ENCODE measurements at places on chromosomes 13 and 19.

DNA sequence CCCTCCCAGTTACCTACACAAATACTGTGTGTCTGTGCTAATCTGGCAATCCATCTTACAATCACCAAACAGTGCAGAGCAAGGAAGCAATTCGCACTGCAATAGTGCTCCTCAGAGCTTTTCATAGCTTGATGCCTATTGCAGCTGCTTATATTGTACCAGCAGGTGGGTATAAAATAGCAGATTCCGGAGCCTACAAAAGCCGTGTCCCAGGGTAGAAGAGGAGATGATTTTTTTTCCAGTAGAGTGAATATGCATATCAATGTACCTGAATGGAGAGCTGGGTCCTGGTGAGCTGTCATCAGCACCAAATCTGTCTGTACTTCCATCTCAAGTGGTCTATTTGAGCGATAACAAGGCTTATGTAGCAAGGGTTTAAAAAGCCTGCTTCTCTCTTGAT is 668.4 kb downstream of the DIAPH3 start:
- DNase-seq, result no peak

DNA sequence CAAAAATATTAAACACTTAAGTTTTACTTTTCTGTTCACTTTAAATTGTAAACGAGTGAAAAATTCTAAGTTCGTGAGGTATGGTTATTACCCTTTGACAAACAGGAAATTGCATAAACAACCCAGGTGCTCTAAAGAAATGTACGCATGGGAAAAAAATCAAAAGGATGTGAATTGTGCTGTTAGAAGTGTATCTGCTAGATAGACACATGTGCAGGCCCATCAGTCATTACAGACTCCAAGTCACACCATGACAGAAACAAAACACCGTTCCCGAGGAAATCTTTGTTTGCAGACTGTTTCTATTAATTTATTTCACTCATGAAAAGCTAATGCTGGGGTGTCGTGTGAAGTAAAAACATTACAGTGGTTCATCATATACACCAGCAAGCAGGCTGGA is 17.0 kb upstream of the DOCK9 start:
- no peak for DNase-seq

DNA sequence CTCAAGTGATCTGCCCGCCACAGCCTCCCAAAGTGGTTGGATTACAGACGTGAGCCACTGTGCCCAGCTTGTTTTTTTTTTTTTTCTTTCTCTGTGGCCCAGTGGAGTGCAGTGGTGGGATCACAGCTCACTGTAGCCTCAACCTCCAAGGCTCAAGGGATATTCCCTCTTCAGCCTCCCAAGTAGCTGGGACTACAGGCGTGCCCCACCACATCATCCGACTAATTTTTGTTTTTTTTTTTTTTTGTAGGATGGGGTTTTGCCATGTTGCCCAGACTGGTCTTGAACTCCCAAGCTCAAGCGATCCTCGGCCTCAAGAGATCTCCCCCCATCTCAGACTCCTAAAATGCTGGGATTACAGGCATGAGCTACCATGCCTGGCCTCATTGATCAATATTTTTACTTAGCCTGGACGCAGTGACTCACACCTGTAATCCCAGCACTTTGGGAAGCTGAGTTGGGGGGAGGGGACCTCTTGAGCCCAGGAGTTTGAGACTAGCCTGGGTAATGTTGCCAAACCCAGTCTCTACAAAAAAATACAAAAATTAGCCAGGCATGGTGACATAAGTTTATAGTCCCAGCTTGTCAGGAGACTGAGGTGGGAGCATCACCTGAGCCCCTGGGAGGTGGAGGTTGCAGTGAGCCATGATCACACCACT is 1.7 kb downstream of the SAE1 start:
- no peak for DNase-seq

DNA sequence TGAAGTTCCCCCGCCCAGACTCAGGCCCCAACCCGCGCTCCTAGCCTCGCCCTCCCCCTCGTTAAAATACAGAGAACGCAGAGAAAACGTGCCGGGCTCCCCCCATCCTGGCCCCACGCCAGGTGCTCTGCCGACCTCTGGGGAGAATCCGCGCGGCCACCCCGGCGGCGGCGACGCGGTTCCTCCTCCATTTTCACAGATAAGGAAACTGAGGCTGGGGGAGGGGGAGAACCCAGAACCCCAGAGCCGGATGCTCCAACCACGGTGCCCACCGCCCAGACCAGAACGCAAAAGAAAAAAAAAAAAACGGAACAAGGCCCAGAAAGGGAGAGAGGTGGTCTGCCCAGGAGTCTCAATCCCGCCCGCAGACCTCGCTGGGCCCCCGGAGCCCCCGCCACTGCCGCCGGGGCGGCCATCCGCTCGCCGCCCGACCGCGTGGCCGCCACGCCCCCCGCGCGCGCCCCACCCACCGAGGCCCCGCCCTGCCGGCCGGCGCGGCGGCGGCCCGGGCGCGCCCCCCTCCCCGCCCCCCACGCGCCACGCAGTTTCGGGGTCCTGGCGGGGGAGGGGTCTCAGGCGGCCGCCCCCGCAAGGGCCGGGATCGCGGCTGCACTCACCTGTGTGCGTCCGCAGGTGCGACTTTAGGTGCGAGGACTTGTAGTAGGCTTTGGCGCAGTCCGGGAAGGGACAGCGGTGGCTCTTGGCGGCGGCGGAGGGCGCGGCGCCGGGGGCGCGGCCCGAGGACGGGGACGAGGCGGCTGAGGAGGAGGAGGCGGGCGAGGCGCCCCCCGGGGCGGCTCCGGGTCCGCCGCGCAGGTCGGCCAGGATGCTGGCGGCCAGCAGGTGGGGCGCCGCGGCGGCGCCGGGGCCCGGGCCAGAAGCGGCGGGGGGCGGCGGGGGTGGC is 703 bp downstream of the KLF16 start:
- DNase-seq, result no peak

DNA sequence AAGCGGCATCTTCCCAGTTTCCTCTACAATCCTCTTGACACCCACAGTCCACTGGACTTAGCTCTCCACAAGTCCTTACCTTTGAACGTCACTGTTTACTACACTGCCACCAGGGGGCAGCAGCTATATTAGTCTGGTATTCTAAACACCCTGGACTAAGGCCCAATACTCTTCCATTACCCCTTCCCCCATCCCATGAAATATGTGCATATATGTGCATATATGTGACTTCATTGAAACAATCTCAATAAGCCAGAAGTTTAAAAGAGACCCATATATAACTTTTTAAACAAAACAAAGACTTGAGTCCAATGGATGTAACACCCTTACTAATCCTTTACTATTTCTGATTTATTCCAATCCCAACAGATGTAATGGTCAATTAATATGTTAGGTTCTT is 15.5 kb downstream of the GGACT start:
- DNase-seq, result peak; percentile 56

DNA sequence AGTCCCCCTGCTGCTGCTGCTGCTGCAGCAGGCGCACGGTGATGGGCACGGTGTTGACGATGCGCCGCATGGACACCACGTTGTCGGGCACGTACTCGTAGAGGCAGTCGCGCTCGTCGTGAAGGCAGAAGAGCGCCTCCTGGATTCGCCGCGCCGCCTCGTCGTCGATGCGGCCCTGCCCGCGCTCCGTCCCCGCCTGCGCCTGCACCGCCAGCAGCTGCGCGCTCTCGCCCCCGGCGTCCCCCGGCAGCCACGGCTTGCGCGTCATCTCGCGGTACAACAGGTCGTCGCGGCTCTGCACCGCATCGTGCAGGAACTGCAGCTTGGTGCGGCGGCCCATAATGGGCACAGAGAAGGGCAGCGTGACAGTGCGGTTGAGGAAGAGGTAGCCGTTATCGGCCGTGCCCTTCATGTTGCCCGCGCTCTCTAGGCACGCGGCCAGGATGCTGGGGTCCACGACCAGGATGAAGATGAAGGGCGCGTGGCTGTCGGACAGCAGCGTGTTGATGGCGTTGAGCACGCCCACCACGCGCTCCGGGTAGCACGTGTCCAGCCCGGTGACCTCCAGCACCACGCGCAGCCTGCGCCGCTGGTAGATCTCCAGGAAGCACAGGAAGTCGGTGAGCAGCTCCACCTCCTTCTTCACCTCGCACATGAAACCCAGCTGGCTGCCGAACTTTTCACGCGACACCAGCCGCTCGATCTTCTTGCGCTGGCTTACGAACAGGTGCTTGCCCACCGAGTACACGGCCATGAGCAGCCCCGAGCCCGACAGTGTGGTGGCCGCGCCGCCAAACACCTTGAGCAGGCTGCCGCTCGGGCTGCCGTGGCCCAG is 8.1 kb downstream of the NKPD1 start:
- DNase-seq, result no peak

GRCh38 chr19:35673121-35673804 is 6.9 kb downstream of the UPK1A start:
- DNase-seq, result no peak

DNA sequence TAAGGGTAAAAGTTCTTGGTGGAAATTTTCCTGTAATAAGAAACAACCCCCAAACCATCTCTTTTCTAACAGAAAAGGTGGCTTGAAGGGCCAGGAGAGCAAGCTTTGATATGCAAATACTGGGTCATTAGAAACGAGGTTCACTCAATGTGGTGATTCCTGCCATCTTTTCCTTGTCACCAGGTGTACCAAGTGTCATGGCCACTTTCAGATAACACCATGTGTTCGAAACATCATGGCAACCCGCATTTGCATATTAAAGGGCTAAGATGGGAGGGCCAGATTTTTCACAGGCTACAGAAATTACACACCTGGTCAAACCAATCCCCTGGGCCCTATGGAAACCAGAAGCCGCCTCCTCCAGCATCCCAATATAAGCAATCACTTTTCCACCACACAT is 15.3 kb downstream of the LGALS16 start:
- no peak for DNase-seq

GRCh38 chr13:80450386-80450785 is 109.5 kb upstream of the SPRY2 start:
- no peak for DNase-seq

GRCh38 chr13:42272115-42272803 is at the start of gene AKAP11:
TSS of gene AKAP11 (plus strand) at chr13:42272152. CDS start at chr13:42286349, 14,197 bp downstream.
- DNase-seq, result peak; percentile 27

DNA sequence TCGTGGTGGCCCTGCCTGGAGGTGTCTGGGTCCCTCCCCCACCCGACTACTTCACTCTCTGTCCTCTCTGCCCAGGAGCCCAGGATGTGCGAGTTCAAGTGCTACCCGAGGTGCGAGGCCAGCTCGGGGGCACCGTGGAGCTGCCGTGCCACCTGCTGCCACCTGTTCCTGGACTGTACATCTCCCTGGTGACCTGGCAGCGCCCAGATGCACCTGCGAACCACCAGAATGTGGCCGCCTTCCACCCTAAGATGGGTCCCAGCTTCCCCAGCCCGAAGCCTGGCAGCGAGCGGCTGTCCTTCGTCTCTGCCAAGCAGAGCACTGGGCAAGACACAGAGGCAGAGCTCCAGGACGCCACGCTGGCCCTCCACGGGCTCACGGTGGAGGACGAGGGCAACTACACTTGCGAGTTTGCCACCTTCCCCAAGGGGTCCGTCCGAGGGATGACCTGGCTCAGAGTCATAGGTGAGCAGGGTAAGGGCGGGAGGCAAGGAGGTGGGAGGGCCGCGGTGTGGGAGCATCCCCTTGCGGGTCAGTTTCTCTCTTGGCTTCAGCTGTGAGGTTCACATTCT is 19.2 kb downstream of the NECTIN2 start:
- no peak for DNase-seq

DNA sequence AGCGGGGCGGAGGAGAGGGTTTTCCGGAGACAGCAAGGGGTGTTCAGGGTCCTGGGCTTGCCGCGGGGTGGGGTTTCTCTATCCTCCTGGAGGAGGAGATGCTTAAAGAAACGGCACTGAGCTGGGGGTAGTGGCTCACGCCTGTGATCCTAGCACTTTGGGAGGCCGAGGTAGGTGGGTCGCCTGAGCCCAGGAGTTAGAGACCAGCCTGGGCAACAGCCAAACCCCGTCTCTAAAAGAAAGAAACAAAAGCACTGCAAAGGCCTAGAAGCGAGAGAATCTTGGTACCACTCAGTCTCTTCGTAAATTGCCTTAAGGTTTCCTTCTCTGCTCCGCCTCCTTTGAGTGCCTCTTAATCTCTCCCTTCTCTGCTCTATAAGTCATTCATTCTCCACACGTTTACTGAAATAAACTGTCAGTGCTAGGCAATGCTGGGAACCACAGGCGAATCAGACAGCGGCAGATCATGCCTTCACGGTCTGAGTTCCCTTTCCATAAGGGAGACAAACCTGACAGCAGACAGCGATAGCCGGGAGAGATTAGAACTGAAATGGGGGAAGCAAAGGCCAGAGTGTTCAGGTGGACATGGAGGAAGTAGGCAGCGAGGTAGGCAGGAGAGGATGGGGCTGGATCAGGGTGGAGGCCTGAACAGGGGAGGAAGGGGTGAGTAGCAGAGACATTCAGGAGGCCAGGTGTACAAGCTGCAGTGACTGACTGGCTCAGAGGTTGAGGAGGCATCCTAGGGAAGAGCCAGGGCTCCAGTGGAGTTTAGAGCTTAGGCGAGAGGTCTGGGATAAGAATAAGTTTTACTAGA is 580 bp downstream of the EIF3K start:
- DNase-seq, result no peak

DNA sequence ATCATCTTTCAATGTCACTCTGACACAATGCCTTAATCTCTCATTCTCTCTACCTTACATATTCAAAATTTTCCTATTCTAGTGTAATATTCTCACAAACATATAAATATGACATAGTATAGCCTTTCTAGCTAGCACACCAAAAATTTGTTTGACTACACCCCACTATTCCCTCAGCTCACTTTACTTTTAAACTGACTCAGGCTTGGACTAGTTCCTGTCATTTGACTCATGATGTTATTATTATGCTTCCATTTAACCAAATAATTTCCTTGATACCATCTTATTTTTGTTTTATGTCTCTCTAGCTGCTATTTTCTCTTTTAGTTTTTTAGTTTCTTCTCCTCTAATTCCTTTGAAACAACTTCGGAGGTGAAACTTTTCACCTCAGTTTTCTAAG is 1745.6 kb upstream of the PCDH20 start:
- no peak for DNase-seq

DNA sequence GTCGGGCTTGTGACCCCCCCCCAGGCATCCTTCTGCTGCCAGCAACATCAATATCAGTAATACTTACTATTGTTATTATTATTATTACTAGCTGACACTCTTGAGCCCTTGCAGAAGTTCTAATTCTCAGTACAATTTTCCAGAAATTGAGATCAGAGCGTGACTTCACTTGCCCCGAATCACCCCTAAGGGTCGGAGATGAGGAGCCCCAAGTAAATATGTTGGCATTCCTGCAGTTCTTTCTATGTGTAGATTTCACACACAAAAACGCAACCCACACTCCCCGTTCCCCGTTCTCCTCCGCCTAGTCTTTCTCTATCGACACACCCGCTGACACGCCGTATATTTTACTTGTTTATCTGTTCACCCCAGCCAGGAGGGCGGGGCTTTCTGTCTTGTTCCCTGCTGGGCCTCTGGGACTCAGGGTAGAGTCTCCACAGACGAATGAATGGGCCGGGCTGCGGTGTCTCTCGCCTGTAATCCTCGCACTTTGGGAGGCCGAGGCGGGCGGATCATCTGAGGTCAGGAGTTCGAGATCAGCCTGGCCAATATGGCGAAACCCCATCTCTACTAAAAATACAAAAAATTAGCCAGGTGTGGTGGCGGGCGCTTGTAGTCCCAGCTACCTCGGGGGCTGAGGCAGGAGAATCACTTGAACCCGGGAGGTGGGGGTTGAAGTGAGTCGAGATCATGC is 14.7 kb downstream of the TLE5 start:
- DNase-seq, result no peak

GRCh38 chr19:18328340-18329034 is 5.6 kb upstream of the LSM4 start:
- peak; percentile 89 for DNase-seq

- no peak for DNase-seq
These were observed 14.3 kb downstream of the FZR1 start for GRCh38 chr19:3520166-3521103.
